IPS DF 6.9 (cell line): ENCODE measurements at places on chromosomes 3 and 15.

DNA sequence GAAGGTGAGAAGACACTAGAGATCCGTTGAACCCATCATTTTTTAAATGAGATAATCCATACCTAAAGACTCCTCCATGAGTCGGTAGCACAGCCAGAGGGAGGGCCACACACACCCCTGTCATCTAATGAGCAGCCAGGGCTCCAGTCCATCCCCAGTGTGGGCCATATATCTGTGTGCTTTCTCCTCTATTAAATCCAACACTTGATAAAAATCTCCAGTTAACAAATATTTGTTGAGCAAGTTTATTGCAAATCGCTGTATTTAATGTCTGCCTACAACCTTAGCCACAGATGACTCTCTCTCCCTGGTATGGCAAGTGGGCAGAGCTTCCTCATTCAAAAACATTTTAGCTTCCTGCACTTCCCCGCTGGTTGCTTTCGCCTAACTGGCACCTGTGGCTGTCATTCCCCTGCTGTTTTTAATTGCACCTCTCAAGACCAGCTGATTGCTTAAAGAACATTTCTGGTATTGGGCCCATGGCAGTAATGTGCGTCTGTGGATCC, 82.8 kb downstream of the SMAD3 start:
- DNase-seq, result no peak

DNA sequence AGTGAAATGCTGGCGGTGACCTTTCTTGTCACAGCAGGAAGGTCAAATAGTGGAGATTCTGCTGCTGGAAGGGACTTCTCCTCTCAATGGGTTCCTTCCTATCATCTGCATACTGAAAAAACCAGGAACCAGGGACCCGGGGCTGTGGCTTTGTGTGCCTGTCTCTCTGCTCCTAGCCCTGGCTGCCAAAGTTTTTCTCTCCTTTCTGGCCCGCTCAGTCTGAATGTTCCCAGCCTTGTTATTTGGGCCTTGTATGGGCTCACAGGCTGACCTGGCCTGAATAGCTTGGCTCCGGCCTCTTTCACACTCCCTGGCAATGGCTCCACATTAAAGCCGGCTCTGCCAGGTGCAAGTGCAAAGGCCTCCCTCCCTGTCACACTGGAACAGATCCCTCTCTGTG, 94.7 kb downstream of the LRIG1 start:
- no peak for DNase-seq

DNA sequence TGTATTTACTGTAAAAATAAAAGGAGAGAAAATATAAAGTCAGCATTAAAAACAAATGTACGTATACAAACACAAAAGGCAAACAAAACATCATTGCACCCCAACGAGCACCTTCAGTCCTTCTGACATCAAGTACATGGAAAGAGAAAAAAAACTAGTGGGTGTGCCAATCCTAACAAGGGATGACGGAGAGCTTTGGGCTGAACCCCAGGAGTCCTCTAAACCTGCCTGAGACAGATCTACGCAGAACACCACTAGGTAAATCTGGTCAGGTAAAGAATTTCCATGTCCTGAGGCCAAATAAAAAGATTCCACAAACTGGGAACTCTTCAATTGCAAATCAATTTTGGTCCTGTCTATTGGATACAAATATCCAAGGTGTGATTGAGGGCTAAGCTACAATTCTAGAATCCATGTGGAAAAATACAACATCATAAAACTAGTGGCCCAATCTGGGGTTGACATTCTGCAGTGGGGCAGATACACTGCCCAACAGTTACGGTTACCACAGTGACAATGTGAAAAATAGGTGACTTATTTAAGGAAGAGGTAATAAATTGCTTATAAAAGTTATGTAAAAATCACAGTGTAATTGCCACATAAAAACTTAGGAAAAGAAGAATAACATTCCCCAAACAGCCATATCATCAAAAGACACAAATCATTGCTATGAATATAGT, 14.2 kb downstream of the IFT80 start:
- DNase-seq, result no peak

DNA sequence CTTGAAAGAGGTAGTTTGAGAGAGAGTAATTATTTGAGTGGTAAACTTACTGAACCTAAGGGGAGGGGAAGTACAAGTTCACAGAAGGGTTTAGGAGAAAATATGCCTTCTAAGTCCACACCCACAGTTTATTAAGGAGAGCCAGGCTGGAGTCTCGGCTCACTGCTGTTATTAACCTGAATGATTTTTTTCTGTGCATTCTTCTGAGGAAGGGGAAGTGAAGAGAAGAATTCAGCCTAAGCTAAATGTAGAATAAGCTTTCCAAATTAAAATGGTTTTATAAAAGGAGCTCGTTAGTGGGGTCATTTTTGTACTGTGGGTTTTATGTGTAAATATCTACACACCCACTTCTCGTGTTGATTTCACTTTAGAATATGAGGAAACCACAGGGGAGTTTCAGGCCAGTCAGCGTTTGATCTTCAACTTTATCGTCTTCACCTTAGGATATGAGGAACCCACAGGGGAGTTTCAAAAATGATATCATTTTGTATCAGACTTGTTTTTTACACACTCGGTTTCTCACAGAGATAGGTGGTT, 1.5 kb downstream of the WHAMM start:
- no peak for DNase-seq

DNA sequence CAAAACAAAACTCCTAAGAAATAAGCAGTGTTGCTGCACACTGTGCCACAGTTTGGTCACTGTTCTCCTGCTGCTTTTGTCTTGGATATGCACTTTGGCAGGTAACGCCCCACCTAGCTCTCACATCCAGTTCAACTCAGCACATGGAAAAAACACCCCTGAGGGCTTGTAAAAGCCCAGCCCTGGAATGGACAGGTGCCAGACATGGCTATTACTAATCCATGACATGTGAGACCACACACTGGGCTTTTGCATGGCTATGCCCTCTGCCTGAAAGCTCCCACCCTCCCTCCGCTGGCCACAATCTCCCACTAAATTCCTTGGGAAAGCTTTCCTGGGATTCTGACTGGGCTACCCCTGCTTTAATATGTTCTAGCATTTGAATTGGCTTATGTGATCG, 24.7 kb upstream of the ZBED2 start:
- no peak for DNase-seq

- DNase-seq, result no peak
These were observed 451.5 kb upstream of the PPP2R3A start for GRCh38 chr3:135514060-135514448.

DNA sequence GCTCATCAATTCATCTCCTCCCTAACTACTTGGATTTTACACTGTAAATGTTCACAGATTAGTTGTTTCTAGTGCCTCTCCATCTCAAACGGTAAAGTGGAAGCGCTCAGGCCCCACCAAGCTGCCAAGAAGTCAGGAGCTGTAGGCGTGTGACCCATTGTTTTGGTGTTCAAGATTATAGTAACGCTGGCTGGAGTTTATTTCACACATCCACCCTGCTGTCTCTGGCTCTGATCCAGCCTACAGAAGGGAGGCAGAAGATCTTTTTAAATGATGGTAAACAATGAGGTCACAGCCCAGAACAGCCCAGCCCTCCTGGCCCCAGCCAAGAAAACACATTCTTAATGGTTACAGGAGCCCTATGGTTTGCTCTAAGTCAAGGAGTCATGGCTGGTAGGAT, 25.7 kb upstream of the GALNT15 start:
- no peak for DNase-seq

- DNase-seq, result no peak
These were observed 95.2 kb upstream of the RBMS3 start for GRCh38 chr3:29185706-29186105.

DNA sequence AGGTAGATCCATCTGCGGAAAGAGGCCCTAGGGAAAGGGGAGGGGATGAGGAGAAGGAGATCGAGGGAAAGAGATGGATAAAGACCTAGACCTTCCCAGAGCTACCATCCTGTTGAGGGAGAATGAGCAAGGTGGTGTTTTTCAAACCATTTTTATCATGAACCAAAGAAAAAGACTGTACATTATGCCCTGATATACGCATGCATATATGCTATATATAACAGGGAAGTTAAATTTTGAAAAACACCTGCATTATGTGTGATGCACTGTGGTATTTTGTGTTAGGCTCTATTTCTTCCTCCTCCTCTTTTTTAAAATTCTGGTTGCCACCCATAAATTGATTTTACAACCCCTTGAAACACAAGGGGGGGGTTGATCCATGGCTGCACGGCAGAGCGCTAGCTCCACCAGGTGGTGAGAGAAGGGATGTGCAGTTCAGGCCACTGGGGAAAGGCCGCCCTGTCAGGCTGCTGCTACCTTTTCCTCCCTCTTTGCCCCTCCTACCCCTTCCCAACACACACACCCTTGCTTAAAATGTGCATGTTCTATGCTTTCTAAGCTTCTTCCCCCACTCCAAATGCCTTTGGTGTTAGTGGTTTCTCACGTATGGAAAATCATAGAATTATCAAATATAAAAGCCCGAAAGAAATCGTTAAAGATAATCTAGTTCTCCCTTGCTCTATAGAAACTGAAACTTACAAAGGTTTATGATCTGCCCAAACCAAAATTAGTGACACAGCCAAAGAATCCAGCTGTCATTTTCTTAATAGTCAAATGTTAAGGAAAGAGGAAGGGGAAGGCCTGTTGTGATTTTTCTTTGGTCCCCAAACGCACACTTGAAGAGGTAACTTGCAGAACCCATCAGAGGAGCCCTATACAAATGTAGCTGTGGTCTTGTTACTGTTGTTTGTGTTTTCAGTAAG, 262.0 kb upstream of the UMPS start:
- peak; percentile 55 for DNase-seq
